ENCODE measurements at places on chromosomes 13 and 19.

- no peak for DNase-seq
- H3K27me3 ChIP-seq, result no peaks in the 10 kb centered on the region
- H3K36me3 ChIP-seq, result no peaks in the 10 kb centered on the region
- no peaks in the 10 kb centered on the region for H3K4me1 ChIP-seq
- H3K4me3 ChIP-seq, result no peak overlapping the region
Measured at GRCh38 chr13:40503011-40503410, 163.4 kb downstream of the FOXO1 start.

- no peak overlapping the region for H3K4me3 ChIP-seq
- no peak overlapping the region for H3K27ac ChIP-seq
- no peaks in the 10 kb centered on the region for H3K27me3 ChIP-seq
- H3K36me3 ChIP-seq, result peaks cover 27% of the 10 kb centered on the region
Measured at GRCh38 chr19:4367781-4368127, 24.4 kb downstream of the MPND start.

- no peaks in the 10 kb centered on the region for H3K27me3 ChIP-seq
- H3K4me1 ChIP-seq, result peaks cover 5% of the 10 kb centered on the region
- no peak overlapping the region for H3K27ac ChIP-seq
- H3K4me3 ChIP-seq, result no peak overlapping the region
- H3K36me3 ChIP-seq, result peaks cover 24% of the 10 kb centered on the region
Measured at GRCh38 chr19:6267552-6268381, 12.0 kb downstream of the MLLT1 start.

GRCh38 chr13:22200440-22200839 lies 529.6 kb downstream of the FGF9 start:
- no peak overlapping the region for H3K27ac ChIP-seq
- H3K36me3 ChIP-seq, result no peaks in the 10 kb centered on the region
- H3K27me3 ChIP-seq, result no peaks in the 10 kb centered on the region
- no peak for DNase-seq

GRCh38 chr19:5125797-5126497 lies 157.0 kb downstream of the KDM4B start:
- H3K27me3 ChIP-seq, result no peaks in the 10 kb centered on the region
- H3K27ac ChIP-seq, result peak overlapping the region; percentile 69
- H3K4me1 ChIP-seq, result peaks cover 5% of the 10 kb centered on the region
- no peak for DNase-seq
- no peak overlapping the region for H3K4me3 ChIP-seq

DNA sequence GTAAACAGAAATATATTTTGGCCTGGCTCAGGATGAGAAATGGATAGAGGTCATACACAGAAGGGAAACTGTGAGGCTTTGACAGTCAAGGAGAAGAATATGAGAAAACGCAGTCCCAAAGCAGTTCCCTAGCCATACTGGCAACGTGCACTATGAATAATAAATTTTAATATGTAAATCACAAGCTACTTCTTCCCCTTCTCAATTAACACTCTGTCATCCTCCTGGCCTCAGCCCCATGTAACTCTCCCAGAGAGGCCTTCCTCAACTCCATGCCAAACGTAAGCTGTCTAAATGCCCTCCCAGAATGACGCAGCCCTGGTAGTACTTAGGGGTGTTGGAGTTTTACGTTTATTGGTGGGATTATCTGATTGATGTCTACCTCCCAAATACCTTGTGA lies 732.6 kb downstream of the LIG4 start:
- H3K27ac ChIP-seq, result no peak overlapping the region
- H3K4me1 ChIP-seq, result no peaks in the 10 kb centered on the region
- H3K36me3 ChIP-seq, result no peaks in the 10 kb centered on the region
- DNase-seq, result no peak

DNA sequence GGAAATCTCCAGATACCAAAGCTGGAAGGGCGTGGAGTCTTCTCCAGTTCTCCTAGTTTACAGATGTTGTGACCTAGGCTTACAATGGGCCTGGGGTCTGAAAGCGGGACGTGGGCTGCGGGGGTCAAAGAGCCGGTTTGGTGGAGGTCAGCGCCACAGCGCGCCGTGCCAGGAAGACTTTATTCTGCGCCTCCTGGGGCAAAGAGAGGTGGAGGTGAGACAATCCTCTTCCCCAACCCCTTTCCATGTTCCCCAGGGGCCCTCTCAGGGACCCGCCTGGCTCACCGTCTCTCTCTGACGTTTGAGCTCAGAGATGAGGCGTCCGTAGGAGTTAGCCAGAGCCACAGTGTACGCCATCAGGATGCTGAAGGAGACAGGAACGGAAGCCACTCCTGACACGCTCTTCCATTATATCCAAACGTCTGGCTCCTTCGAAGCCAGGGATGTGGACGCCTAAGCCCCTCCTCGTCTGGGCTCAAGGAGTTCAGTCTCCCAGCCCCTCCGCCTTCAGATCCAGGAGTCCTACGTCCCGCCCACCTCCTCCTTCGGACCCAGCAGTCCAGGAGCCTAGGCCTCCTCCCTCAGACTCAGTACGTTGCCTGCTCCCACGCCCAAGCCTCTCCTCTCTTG lies 776 bp upstream of the LENG1 start:
- H3K27ac ChIP-seq, result peak overlapping the region; percentile 89
- peak overlapping the region; percentile 61 for H3K4me3 ChIP-seq
- H3K4me1 ChIP-seq, result peaks cover 21% of the 10 kb centered on the region
- no peak for DNase-seq

- H3K27ac ChIP-seq, result no peak overlapping the region
- H3K4me3 ChIP-seq, result no peak overlapping the region
- no peaks in the 10 kb centered on the region for H3K27me3 ChIP-seq
Measured at GRCh38 chr13:113070855-113071254, 34.7 kb upstream of the F7 start.

DNA sequence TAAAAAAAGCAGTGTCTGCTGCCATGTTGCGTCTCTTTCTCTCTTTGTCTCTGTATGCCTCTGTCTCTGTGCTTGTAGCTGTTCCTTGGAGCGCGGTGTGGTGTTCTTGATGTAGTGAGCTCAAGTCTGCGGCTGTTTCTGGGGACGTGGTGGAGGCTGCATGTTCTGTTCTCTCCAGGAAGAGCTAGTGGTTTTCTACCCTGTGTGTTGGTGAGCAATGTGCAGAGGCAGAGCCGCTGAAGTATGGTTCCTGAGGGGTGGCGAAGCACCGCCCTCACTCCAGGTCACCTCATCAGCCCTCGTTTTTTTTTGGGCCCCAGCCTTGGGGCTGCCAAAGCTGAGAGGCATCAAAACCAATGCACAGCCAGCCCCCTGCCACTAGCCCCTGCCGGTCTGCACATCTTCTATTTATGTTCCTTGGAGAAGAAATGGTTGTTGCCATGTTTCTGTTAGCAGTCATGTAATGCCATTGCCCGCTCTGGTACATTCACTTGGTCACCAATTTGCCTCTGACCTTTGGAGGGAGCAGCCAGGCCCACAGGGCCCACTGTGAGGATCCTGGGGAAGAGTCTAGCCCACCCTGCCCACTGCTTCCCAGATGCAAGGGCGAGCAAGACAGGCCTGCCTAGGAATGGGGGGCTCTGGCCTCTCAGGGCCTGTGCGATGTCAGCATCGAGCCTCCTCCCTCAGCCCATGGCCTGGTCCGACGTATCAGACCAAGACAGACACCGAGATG lies 7.2 kb downstream of the HNRNPL start:
- H3K4me3 ChIP-seq, result no peak overlapping the region
- no peaks in the 10 kb centered on the region for H3K27me3 ChIP-seq
- no peak overlapping the region for H3K27ac ChIP-seq
- peaks cover 98% of the 10 kb centered on the region for H3K36me3 ChIP-seq

GRCh38 chr13:44140888-44141724 lies 232.5 kb upstream of the SERP2 start:
- H3K4me1 ChIP-seq, result peaks cover 8% of the 10 kb centered on the region
- no peaks in the 10 kb centered on the region for H3K36me3 ChIP-seq
- H3K27ac ChIP-seq, result peak overlapping the region; percentile 96

DNA sequence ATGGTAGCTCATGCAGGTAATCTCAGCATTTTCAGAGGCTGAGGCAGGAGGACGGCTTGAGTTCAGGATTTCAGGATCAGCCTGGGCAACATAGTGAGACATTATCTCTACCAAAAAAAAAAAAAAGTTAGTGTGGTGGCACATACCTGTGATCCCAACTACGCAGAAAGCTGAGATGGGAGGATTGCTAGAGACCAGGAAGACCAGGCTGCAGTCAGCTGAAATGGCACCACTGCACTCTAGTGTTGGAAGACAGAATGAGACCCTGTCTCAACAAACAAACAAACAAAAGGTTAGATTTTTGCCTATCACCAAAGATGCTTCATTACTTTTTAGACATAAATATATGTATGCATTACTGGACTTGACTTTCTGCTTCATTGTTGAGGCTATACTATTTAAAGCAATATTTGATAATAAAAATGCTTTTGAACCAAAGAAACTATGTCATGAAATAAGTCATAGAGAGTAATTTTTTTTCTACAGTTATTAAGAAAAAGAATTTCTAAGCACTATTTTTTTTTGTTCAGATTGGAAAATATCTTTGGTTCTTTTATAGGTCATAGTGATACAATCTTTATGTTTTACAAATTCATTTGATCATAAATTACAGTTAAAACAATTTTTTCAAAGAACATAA lies 1180.1 kb upstream of the ATXN8OS start:
- no peak for DNase-seq
- no peaks in the 10 kb centered on the region for H3K36me3 ChIP-seq
- H3K27me3 ChIP-seq, result no peaks in the 10 kb centered on the region
- H3K4me3 ChIP-seq, result no peak overlapping the region

DNA sequence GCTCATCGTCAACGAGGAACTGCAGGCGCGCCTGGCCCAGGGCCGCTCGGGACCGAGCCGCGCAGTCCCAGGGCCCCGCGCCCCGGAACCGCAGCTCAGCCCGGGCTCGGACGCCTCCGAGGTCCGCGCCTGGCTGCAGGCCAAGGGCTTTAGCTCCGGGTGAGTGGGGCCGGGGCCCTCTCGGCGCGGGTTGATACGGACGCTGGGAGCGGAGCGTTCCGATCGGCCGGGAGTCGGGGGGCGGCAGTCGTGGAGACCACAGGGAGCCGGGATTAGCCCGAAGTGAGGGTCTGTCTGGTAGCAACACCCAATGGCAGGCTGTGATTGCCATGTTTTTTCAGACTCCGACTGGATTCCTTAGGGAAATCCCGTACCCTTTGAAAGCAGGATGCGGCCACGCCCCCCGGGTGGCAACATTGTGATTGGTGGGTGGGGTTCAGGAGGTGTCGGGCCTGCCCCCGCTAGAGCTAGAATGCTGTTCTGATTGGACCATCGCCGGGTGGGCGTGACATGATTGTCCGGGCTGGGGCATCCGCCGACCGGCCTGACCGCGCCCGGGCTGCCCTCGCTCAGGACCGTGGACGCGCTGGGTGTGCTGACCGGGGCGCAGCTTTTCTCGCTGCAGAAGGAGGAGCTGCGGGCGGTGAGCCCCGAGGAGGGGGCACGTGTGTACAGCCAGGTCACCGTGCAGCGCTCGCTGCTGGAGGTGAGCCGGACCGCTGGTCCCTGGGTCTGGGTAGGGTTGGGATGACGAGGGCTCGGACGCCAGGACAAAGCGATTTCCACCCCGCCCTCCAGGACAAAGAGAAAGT lies 11.3 kb downstream of the EPS8L1 start:
- no peaks in the 10 kb centered on the region for H3K4me1 ChIP-seq
- H3K27me3 ChIP-seq, result peaks cover 29% of the 10 kb centered on the region
- peak; percentile 67 for DNase-seq
- peak overlapping the region; percentile 56 for H3K4me3 ChIP-seq
- no peak overlapping the region for H3K27ac ChIP-seq

GRCh38 chr13:86862137-86862536 lies 809.0 kb upstream of the SLITRK5 start:
- H3K27ac ChIP-seq, result no peak overlapping the region
- H3K36me3 ChIP-seq, result no peaks in the 10 kb centered on the region
- no peaks in the 10 kb centered on the region for H3K27me3 ChIP-seq
- H3K4me3 ChIP-seq, result no peak overlapping the region
- DNase-seq, result no peak

GRCh38 chr19:15468675-15469512 lies 4.5 kb upstream of the RASAL3 start:
- peaks cover 5% of the 10 kb centered on the region for H3K4me1 ChIP-seq
- H3K36me3 ChIP-seq, result no peaks in the 10 kb centered on the region
- no peak for DNase-seq
- no peak overlapping the region for H3K27ac ChIP-seq
- peak overlapping the region; percentile 56 for H3K4me3 ChIP-seq

GRCh38 chr19:45352914-45353796 lies 12.6 kb downstream of the KLC3 start:
- no peaks in the 10 kb centered on the region for H3K4me1 ChIP-seq
- no peak for DNase-seq
- peaks cover 33% of the 10 kb centered on the region for H3K36me3 ChIP-seq
- H3K4me3 ChIP-seq, result no peak overlapping the region
- no peak overlapping the region for H3K27ac ChIP-seq
